ENCODE measurements at places on chromosomes 7 and 10. TPM values are rescaled to one million over a fixed set of nuclear protein-coding genes. Genes with fewer than 3 reads are reported as not detected.
A peak's percentile ranks its signal among the peaks of the same experiment; 100 is the strongest.

DNA sequence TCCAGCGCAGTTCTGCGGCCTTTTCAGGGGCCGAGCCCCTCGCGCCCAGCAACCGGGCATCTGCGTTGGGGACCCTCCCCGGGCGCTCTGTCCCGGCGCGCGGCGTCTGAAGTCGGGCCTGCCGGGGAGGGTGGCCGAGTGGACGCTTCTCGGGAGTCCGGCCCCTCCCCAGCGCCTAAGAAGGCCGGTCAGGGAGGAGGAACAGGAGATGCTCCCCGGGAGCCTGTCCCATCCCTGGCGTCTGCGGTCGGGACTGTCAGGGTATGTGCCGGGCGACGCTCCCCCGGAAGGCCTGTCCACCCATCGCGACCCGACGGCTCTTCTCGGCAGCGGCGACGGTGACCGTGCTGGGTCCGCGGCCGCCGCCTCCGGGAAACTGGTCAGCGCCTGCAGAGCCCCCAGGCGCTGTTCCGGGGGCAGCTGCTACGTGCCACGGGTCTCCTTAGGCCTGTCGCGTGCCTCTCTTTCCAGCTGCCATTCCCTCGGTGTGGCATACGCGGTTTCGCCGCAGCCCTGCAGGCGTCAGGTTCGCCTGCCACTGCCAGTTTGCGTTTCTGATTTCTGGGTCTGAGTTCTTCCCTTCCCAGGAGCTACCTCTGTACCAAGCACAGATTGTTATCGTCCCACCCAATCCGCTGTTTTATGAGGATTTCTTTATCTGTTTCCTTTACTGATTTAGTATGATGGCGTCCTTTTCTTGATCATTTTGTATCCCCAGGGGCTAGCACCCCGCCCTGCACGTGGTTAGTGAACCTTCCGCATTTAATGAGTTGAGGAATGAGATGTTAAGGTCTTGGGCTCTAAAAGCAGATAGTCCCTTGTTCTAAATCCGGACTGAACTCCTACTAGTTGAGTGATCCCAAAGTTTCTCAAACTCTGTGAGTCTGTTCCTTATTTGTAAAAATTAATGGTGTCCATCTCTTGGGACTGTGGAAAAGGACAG, 782 bp downstream of the IFIT5 start:
- DNase-seq, result peak; percentile 57

- DNase-seq, result no peak
Measured at GRCh38 chr7:90586091-90586490, 10.0 kb upstream of the CDK14 start.

DNA sequence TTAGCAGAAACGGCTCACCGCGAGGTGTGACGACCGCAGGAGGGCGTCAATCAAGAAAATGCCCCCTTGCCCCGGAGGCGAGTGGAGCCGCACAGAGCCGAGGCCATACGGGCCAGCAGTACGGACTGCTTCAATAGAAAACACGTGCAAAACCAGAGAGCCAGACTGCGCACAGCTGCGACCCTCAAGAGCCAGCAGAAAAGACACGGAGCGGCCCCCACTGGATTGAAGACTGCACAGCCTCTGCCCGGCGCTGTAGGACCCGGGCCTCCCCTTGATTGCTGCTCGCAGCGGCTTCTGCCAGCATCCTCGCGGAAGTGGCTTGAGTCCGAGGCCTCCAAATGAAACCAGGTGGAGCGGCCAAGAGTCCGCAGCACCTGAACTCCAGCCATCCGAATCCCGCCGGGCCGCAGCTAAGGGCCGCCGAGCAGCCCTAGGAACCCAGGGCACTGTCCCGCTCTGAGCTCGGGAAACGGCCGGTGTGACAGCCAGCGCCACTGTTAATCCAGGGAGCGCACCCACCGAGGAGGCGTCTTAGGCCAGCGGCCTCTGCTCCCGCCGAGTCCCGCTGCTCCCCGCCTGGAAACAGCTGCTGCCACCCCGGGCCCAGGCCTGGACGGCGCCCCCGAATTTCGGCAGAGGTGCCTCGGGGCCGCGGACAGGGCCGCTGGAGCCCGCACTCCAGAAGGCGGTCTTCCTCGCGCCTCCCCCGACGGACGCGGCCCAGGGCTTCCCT, 660 bp upstream of the HHEX start:
- peak; percentile 17 for DNase-seq

DNA sequence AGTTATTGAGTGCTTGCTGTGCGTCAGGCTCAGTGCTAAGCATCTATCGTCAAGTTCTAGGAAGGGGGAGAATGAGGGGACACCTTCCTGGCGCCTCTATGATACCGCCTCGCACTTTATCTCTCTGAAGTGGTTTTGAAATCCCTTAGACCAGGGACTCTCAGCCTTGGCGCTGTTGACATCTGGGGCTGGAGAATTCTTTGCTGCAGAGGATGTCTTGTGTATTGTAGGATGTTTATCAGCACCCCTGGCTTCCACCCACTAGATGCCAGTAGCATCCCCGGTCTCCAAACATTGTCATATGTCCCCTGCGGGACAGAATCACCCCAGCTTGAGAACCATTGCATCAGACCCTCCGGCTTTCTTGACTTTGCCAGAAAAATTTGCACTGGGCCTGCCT, 285.5 kb downstream of the CCDC3 start:
- DNase-seq, result no peak

- peak; percentile 25 for DNase-seq
Measured at GRCh38 chr10:51010977-51011376, 63.3 kb upstream of the PRKG1 start.

CH25H gene
- total RNA-seq, result not detected

Data from CD4-positive, alpha-beta memory T cell (primary cell).